Camera-type eye (tissue), 1 donor: ENCODE measurements at places on chromosomes 6 and 20. TPM values are rescaled to one million over a fixed set of nuclear protein-coding genes. Genes with fewer than 3 reads are reported as not detected.

The SIRPB2 gene
- 1.2 TPM for total RNA-seq

The NCOA5 gene
- total RNA-seq, result 51.7 TPM

The KIF6 gene
- 6.2 TPM for total RNA-seq

The UBE2J1 gene
- total RNA-seq, result 48.2 TPM

The FRK gene
- 2.3 TPM for total RNA-seq

The CCNC gene
- 105 TPM for total RNA-seq

The BLOC1S5 gene
- total RNA-seq, result 29.0 TPM

The PSMF1 gene
- 66.6 TPM for total RNA-seq

The ENPP5 gene
- 8.9 TPM for total RNA-seq

The CSNK2A1 gene
- 201 TPM for total RNA-seq

The MDFI gene
- 30.1 TPM for total RNA-seq

The KCNK16 gene
- not detected for total RNA-seq

The CYP24A1 gene
- 0.38 TPM for total RNA-seq

The GUCA1A gene
- total RNA-seq, result 15.0 TPM

The BMP5 gene
- total RNA-seq, result 20.8 TPM

The PRL gene
- 0.99 TPM for total RNA-seq

The AGPAT4 gene
- total RNA-seq, result 26.3 TPM

The FAM209B gene
- not detected for total RNA-seq

The C20orf144 gene
- 0.22 TPM for total RNA-seq

The OOEP gene
- total RNA-seq, result not detected

The NCOA3 gene
- total RNA-seq, result 52.7 TPM
